Renal pelvis (tissue), 12 donors: ENCODE measurements at places on chromosomes 7 and 10.

DNA sequence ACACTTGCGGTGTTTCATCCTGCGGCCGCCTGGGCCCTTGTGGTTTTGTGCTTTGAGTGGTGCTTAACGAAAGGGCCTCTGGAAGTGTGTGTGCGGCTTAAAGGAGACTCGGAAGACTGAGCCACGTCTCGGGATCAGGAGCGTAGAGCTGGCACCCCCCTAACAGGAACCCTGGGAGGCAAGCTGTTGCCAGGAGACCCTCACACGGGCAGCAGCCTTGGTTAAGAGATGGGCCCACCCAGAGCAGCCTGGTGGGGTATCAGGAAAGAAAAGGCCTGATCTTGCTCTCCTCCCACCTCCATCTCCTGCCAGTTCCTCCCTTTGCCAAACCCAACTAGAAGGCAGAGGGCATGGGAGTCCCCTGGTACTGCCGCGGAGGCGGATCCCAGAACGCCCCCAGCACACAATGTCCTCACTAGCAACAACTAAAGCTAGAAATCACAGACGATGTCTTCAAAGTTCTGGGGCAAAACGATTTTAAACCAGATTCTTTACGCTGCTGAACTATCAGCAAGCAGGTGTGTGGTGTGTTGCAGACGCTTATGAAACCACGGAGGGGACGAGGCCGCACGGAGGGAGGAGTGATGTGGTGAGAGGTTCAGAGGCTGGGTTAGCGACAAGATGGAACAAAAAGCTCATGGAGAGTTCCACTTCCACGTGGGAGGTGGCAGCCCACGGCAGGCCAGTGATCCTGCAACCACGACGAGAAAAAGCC is 67.0 kb upstream of the INPP5A start:
- no peak for DNase-seq

GRCh38 chr7:25235471-25235870 is 7.2 kb upstream of the NPVF start:
- DNase-seq, result no peak

GRCh38 chr10:28564905-28565304 is 32.0 kb downstream of the WAC start:
- DNase-seq, result no peak

GRCh38 chr7:80882213-80882801 is 36.5 kb downstream of the SEMA3C start:
- DNase-seq, result no peak

GRCh38 chr7:47932016-47932415 is 16.2 kb downstream of the PKD1L1 start:
- DNase-seq, result no peak
